Pancreas (tissue), 10 donors: ENCODE measurements at places on chromosomes 7 and 10. TPM values are rescaled to one million over a fixed set of nuclear protein-coding genes. Genes with fewer than 3 reads are reported as not detected.

Gene ZNF277
- 20.4 TPM for total RNA-seq

Gene NME8
- not detected for total RNA-seq

Gene DGKI
- total RNA-seq: 0.14 TPM

Gene RPEL1
- total RNA-seq: not detected

Gene CNPY1
- not detected for total RNA-seq

Gene TAS2R5
- total RNA-seq: 0.22 TPM

Gene ABCC2
- total RNA-seq: 0.98 TPM
